ENCODE measurements at places on chromosomes 11 and 22.

GRCh38 chr11:101390539-101390938, 193.3 kb downstream of the TRPC6 start:
- no peak for DNase-seq

GRCh38 chr11:3939211-3939610, 83.7 kb downstream of the STIM1 start:
- no peak for DNase-seq

DNA sequence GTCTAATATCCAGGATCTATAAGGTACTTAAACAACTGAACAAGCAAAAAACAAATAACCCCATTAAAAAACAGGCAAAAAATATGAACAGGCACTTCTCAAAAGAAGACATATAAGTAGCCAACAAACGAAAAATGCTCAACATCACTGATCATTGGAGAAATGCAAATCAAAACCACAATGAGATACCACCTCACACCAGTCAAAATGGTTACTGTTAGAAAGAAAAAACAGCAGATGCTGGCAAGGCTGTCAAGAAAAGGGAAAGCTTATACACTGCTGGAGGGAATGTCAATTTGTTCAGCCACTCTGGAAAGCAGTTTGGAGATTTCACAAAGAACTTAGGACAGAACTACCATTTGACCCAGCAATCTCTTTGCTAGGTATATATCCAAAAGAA, 30.6 kb upstream of the NOX4 start:
- DNase-seq = no peak

DNA sequence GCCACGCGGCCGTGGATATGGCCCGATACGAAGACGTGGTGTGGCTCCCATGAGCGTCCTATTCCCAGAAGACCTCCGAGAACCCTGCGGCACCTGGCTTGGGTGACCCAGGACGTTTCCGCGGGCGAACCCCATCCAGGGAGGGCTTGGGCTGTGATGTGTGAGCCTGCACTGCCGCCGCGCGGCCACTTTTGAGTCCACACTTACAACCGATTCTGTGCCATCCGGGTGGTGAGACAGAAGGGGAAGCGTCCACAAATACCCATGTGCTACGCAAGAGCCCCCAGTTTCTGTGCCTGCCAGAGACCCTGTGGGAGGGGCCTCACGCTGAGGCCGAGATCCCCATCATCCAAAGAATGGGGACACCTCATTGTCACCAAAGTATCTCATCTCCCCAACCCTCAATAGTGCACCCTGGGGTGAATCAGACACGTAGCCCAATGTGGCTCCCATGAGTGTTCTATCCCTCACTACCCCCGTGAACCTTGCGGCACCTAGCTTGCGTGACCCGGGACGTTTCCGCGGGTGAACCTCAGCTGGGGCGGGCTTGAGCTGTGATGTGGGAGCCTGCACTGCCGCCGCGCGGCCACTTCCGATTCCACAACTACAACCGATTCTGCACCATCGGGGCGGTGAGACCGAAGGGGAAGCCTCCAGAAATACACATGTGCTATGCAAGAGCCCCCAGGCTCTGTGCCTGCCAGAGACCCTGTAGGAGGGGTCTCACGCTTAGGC, 4.6 kb upstream of the H19 start:
- DNase-seq = no peak

DNA sequence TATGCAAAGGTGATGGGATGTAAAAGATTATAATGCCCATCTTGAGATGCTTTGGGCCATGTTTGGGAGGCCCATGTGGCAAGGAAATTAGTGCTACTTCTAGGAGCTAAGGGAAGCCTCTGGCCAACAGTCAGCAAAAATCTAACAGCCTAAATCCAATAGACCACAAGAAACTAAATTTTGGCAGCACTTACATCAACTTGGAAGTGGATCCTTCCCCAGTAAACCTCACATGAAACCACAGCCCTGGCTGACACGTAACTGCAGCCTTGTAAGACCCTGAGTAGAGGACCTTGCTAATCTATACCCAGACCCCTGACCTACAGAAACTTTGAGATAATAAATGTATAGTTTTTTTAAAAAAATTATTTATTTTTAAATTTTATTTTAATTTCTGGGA, 13.1 kb upstream of the GRK3 start:
- DNase-seq = no peak

DNA sequence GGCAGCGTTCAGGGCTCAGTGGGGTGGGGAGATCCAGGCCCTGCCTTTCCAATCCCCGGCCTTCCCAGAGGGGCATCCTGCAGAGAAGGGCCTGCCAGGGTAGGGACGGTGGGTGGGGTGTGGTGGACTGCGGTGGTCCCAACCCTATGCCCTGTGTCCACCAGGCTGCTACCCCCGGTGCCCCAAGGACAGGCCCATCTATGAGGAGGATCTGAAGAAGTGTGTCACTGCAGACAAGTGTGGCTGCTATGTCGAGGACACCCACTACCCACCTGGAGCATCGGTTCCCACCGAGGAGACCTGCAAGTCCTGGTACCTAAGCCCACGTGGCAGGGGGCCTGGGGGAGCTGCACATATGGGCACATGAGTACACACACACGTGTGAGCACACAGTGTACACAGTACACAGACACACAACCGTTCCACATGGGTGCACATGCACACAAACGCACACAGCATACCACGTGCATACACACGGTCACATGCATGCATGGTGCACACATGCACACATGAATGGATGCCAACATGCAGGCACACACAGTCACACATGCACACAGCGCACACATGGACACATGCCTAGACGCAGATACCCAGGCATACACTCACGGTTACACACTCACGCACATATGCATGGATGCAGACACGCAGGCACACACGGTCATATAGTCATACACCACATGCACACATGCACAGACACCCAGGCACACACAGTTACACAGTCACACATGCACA, 16.1 kb downstream of the MUC2 start:
- DNase-seq = no peak

GRCh38 chr22:39175353-39176142, 23.1 kb upstream of the CBX7 start:
- DNase-seq = no peak

DNA sequence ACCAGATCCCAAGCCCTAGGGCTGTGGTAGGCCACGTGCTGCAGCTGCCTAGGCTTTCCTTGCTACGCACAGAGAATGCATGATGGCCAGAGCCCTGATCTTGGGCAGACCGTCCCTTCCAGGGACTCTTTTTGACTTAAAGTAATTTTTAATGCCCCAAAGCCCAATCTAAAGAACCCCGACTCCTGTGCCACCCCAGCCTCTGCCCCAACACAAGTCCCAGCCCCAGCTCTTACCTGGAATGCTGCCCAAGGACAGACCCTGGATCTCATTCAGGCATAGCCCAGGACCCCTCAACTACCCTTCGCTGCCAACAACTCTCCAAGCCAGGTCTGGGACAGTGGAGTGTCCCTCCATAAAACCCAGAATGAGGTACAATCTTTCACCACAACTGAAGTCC, 211.7 kb upstream of the B3GAT1 start:
- DNase-seq = no peak

DNA sequence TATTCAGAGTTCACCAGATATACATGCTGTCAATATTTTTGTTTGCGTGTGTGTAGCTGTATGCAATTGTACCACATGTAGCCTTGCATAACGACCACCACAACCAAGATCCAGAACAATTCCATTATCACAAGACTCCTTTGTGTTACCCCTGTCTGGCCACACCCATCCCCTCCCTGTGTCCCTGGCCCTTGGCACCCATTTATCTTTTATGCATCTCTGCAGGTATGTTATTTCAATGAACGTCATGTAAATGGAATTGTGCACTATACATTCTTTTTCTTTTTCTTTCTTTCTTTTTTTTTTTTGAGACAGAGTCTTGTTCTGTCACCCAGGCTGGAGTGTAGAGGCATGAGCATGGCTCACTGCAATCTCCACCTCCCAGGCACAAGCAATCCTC, 9.7 kb upstream of the PAFAH1B2 start:
- DNase-seq = no peak

- DNase-seq = no peak
Observed at GRCh38 chr22:45434981-45435380, 21.5 kb downstream of the RIBC2 start.

Data from ovary (tissue), 10 donors.